Mesenchymal stem cell (in vitro differentiated cells and primary cell): ENCODE measurements at places on chromosomes 5 and 9.

GRCh38 chr5:31273631-31274378, 80.3 kb downstream of the CDH6 start:
- DNase-seq, result no peak

GRCh38 chr9:72338631-72339030, 26.4 kb downstream of the ZFAND5 start:
- no peak for DNase-seq

- no peak for DNase-seq
Observed at GRCh38 chr9:6184749-6185645, 30.6 kb upstream of the IL33 start.

DNA sequence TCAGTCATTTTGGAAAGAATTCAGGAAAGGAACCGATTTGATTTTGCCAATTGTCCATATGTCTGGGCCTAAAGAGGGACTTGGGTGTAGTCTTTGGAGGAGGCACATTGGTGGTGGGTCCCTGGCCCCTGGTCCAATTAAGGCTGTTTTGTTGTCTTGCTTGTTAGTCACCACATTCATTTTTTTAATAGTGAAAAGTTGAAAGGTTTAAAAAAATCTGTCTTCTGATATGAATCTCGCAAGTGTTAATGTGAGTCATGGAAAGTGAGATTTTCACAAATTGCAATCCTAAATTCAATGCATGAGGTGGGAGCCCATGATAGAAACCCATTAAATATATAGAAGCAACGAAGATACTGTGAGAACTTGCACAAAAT, 165.9 kb upstream of the OTULINL start:
- DNase-seq, result no peak

GRCh38 chr9:96382175-96382574, 1.3 kb downstream of the SLC35D2 start:
- peak; percentile 26 for DNase-seq

GRCh38 chr5:153968761-153969562, 69.7 kb downstream of the FAM114A2 start:
- DNase-seq, result no peak

DNA sequence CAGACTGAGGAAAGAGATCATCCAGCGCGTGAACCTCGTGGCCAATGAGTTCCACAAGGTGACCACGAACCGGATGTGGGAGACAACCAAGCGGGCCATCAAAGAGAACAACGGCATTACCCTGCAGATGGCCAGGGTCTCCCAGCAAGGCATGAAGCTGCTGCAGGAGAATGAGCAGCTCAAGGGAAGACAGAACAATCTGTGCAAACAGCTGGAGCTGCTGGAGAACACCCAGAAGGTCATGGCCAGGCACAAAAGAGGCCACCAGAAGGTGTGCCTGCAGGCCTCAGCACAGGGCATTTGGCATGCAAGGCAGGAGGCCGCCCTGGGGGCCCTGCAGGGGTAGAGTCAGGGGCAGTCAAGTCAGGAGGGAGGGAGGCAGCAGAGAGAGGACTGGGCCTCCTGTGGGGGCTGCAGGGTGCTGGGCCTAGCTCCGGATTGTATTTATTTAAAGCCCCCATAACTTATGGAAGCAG, 4.2 kb downstream of the PTRH1 start:
- no peak for DNase-seq

DNA sequence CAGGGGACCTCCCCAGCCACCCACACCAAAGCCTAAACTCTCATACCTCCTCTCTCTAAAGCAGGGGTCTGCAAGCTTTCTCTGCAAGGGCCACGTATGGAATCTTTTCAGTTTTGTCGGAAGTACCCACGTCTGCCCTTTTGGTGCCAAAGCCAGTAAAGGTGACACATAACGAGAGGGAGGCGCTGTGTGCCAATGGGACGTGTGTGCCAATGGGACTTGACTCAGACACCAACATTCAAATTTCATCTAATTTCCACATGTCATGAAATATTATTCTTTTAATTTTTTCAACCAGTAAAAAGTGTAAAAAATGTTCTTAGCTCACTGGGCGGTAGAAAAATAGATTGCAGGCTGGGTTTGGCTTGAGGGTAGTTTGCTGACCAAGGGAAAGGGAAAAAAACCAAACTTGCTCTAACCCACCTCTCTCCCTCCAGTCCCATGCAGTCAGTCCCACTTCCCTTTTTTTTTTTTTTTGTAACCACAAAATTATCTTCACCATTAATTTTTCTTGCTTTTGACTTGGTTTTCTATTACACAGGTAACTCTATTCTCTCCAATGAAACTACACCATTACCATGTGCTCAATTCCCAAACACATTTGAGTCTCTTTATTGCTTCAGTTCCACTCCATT, 25.5 kb downstream of the OR2V1 start:
- no peak for DNase-seq

DNA sequence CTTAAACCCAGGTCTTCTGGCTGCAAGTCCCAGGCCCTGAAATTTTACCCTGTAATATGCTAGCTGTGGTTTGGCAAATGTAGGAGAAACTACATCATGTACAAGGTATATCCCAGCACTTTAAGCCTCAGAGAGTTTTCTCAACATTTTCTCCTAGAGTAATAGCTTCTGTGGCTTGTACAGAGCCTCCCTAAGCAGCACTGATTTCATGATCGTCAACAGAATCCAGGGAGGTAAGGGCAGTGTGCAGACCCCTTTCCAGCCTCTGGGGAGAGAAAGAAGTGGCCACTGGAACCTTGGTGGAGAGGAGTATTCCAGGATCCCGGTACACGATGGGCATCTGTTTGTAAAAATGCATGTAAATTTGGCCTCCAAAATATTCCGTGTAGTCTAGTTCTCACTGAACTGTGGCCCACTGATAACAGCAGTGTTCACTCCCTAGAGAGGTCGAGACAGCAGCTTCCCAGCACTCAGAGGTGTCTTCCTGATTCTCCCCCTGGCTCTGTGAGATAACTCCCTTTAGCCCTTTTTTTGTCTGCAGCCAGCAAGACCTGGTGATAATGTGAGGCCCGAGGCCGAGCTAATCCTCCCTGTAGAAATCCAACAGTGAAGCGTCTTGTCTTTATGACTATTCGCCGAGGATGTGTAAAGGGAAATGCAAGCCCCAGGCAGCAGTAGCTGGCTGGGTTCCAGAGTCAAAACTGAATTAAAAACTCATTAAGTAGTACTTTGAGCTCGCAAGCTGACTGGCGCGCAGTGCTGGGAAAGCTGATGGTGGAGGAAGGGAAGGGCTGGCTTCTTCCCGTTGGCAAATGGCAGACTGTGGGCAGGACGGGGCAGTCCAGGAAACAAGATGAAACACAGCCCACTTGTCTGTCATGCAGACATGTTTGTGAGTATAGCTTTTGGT, 59.0 kb downstream of the MAP1B start:
- no peak for DNase-seq

GRCh38 chr5:77628840-77629508, 9.5 kb downstream of the OTP start:
- DNase-seq, result no peak

DNA sequence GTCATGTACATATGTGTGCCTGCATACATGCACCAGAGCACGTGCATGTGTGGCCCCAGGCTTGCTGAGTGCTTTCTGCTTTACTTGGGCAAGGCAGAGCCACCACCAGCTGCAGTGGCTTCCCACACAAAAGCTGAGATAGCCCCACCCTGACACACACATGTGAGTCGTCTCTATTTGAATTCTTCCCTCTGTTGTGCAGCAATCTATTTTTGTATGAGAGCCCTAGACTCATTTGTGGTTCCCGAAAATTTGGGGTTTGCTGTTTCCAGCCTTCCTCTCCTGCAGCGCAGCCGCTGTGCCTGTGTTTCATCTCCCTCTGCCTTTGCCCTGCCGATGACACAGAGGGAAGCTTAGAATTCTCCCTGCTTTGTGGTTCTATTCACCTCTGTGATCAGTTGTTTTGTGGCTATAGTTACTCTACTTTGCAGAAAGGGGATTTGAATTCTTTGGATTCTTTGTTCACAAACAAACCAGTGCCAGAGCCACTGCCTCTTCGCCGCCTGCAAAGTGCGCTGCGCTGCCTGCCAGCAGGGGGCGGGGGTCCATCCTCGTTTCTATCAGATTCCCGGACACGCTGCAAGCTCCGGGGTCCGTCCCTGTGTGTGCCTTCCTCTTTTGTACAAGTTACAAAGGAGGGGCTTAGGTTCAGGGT, 95.8 kb upstream of the DAP start:
- peak; percentile 84 for DNase-seq

DNA sequence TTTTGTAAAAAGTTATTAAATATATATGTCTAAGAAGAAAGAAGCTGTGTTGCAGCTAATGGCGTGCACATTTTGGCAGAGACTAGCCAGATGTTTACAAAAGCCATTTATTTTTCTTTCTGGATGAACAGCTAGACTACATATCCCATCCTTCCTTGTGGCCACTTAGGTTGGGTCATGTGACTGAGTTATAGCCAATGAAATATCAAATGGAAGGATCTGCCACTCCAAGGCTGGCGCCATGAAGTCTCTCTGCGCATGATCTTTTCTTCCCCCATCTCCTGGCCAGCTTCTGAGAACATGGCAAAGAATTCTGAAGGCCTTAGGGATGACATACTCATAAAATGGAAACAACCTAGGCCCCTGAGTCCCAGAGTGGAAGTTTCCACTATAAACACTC, 244.2 kb upstream of the DAB2 start:
- no peak for DNase-seq

GRCh38 chr5:96880444-96881164, 4.3 kb downstream of the ERAP2 start:
- peak; percentile 74 for DNase-seq

DNA sequence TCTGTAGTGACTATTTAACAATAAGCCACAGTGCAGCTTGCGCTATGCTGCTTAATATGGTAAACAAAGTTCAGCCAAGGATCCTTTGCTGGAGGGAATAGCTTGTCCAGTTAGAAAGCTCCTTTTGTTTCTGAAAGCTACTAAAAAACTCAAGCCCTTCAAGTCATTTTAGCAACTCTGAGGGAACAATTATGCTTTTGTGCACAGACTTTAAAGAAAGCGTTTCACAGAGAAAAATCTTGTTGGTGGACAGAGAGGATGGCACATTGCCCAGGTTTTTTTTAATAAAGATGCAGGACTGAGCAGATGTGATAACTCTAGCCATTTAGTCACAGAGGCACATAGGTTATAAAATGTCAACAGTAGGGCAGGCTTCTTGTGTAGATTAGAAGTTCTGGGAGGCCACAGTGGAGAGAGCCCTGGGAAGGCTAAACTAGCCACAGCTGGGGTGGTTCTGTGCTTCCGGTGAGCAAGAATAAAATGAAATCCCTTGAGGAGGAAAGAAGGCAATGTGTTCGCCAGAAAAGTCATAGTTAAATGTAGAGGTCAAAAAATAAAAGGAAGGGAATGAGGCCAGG, 63.4 kb downstream of the ALDH7A1 start:
- peak; percentile 29 for DNase-seq

GRCh38 chr9:18421391-18421790, 52.6 kb upstream of the ADAMTSL1 start:
- no peak for DNase-seq

GRCh38 chr9:108052431-108053080, 563.0 kb upstream of the KLF4 start:
- DNase-seq, result no peak

GRCh38 chr5:61334868-61335615, 3.0 kb downstream of the ZSWIM6 start:
- DNase-seq, result peak; percentile 64

DNA sequence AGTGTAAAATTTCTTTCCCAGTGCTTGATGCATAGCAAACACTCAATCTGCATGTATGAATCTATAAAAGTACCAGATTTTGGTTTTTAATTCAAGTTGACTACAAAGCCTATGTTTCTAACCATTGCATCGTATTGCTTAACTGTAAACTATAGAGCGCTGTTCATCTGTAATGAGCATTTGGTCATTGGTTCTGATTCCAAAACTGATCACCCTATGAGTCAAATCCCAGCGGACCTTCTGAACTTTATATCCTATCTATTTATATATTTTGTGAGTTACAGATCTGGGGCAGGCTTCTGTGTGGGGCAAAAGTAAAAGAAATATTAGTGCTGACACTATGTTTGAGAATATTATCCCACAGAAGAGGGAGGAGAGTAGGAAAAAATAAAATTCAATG, 305.7 kb upstream of the TNC start:
- no peak for DNase-seq

GRCh38 chr5:107966201-107966600, 295.5 kb upstream of the EFNA5 start:
- DNase-seq, result no peak

GRCh38 chr9:117315236-117315635, 99.6 kb downstream of the ASTN2 start:
- DNase-seq, result no peak

DNA sequence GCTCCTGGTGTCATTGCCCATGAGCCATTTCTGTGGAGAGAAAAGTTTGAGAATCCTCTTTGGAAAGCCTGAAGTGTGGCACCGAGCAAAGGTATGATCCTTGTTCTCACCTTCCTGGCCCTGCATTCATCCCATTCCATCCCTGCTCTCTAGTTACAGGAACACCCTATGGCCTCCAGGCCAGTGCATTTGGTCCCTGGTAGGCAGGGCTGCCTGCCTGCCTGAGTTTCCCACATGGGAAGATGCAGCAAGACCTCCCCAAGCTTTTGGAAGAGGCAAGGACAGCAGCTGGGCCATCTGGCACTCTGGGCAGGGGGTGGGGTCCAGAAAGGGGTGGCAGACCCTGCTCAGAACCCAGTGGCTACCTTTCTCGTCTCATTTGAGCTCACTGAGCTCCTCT, 24.5 kb downstream of the IGIP start:
- no peak for DNase-seq
